Effector CD8-positive, alpha-beta T cell (primary cell): ENCODE measurements at places on chromosomes 3 and 15.

DNA sequence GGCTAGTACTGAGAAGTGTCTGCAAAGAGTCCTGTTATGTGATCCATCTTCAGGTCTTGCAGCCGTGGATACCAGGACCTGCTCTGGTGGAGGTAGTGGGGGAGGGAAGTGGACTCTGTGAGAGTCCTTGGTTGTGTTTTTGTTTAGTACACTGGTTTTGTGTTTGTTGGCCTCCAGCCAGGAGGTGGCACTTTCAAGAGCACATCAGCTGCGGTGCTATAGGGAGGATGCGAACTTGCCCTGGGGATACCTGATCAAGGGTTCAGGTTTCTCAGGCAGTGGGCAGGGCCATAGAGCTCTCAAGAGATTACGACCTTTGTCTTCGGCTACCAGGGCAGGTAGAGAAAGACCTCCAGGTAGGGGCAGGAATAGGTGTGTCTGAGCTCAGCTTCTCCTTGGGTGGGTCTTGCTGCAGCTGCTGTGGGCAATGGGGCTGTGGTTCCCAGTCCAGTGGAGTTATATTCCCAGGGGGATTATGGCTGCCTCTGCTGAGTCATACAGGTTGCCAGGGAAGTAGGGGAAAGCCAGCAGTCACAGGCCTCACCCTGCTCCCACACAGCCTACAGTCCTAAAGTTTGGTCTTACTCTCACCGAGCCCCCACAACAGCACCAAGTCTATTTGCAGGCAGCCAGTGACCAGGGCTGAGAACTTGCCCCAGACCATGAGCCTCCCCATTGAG, 132.8 kb upstream of the NPHP3 start:
- DNase-seq, result no peak

DNA sequence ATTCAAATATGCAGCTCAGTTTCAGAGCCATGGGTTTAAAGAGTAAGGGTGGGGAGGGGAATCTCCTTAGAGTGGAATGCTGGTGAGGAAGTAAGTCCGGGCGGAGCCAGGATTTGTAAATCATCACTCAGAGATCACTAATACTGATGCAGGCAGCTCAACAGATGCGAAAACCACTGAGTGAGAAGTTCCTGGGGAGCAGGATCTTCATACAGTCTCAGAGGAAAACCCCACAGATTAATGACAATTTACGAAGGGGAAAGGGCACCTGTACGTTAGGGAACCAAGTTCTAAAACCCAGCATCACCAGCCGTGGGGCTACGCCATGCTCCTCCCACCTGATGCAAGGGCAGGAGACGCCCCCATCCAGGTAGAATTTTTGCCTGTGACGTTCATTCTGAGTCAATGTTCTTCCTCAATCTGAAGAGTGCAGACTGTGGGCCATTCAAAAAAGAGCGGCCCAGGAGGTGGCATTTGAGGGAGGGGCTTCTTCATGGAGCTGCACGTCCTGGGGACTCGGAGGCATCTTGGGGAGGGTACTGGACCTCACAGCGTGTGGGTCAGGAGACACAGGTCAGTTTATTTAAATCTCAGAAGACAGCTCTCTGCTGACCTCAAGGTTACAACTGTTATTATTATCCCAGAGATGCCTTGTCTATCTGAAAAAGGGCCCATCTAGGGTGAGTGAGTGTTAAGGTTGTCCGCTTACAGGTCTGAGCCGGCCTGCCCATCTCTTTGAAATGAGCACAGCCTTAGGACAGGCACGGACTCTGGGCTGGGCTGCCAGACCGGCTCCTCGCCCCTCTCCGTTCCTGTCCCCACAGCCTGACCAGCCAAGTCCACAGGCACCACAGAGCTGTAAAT, 228.0 kb downstream of the XXYLT1 start:
- no peak for DNase-seq

GRCh38 chr3:14861031-14861430, 42.3 kb downstream of the FGD5 start:
- no peak for DNase-seq

DNA sequence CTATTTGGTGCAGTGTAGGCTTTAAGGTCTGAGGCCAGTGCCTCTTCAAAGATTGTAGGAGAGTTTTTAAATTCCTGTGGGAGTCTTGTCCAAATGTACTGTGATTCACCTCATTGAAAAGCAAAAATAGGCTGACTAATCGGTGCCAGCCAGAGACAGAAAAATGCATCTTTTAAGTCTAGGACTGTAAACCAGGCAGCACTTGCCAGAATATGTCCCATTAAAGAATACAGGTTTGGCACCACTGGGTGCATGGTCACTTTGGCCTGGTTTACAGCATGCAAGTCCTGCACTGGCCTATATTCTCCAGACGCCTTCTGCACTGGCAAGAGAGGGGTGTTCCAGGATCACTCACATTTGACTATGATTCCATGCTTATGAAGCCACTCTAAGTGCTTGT, 20.3 kb upstream of the NOX5 start:
- DNase-seq, result no peak
